AG04449 (cell line): ENCODE measurements at places on chromosomes 13 and 19.

- no peak for DNase-seq
These were observed 201.5 kb downstream of the IRS2 start for GRCh38 chr13:109584844-109585361.

- no peak for DNase-seq
These were observed 1585.4 kb downstream of the EFNB2 start for GRCh38 chr13:104949840-104950740.

GRCh38 chr19:17441241-17442021 is 7.0 kb downstream of the TMEM221 start:
- DNase-seq: no peak

GRCh38 chr13:112245179-112245724 is 130.9 kb upstream of the SPACA7 start:
- DNase-seq: no peak

GRCh38 chr13:42328672-42329071 is 56.7 kb downstream of the AKAP11 start:
- DNase-seq: no peak

GRCh38 chr13:102405499-102406100 is 3.8 kb upstream of the FGF14 start:
- DNase-seq: no peak

DNA sequence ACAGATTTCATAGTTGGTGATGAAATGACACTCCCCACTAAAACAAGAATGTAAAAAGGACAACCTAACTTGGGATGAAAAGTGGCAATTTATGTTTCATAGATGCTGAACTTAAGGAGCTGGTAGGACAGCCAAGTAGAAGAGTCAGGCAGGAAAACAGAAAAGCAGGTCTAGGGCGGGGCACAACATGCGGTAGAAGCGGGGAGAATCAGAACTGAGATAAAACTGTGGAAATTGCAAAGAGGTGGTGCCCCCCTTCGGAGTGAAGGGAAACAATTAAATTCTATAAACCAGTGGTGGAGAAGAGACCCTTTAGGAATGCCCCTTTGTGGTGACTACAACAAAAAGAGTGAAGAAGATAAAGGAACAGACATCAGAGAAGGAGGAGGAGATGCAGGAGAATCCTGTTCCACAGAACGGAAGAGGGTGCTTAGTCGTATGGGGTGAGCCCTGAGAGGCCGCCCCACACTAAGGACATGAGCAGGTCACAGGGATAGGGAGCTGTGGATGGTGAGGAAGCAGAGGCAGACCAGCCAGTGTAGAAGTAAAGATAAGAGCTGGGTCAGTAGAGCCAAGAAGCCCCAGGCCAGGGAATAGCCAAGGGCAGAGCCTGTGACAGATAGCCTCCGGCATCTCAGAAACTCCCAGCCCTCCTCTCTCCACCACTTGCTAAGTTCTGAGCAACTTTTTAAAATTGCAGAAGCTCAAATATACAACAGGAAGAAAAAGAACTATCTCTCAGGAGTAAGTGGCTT is 100.3 kb upstream of the DOCK9 start:
- DNase-seq: no peak

DNA sequence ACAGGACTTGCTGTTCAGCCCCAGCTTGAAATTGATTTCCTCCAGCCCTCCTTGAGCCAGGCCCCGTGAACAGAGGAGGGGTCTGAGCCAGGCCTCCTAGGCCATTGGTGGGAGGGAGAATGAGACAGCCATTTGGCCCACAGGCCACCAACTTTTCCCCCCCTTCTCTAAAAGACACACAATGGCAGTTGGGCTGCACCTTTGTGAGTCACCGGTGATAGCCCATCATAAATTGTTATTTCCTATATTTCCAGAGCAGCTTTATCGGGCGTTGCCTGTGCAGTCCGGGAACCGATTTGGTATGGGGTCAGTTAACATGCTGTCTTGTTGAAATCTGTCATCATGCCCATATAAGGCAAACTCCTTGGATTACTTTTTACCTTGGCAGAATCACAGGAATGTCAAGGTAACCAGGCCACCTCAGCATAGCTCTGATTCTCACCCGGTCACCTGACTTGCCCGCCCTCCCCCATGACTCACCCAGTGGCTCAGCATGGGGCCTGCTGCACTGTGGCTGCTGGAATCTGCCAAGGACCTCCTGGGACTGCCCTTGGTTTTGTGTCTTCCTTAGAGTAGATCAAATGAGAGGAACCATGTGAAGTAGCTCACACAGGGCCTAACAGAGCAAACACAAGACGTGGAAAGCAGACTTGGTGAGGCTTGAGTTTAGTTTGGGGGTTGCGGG is 36.1 kb downstream of the ACTN4 start:
- DNase-seq: no peak

DNA sequence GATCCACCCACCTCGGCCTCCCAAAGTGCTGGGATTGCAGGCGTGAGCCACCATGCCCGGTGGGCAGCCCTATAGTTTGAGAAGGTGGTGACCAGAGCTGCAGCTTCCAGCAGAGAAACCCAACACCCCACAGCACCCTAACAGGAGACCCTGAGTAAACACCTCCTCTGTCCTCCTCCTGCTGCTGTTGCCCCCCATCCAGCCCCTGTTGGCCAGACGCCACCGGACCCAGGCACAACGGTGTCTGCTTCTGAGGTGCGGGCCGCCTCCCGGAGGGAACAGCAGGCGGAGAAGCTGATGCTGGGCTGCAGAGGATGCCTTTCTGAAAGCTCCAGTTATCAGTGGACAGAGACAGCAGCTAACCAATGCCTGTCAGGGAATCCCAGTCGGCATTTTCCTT is 175.5 kb downstream of the COL4A1 start:
- DNase-seq: no peak

DNA sequence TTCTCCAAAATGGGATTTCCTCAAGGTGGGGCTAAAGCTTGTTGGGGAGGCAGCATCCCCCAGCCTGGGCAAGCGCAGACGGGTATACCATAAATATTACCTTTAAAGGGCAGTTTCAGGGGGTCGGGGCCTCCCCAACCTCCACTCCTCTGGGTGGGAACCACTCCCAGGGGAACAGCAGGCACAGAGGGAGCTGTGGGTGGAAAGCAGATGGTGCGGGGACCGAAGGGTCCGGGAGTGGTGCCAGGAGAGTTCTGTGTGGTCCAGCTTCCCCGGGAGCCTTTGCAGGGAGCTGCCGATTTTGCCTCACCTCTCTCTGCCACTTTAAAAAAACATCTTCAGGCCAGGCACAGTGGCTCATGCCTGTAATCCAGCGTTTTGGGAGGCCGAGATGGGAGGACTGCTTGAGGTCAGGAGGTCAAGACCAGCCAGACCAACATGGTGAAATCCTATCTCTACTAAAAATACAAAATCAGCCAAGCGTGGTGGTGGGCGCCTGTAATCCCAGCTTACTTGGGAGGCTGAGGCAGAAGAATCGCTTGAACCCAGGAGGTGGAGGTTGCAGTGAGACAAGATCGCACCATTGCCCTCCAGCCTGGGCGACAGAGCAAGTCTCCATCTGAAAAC is 5.5 kb downstream of the MAST3 start:
- no peak for DNase-seq

- no peak for DNase-seq
These were observed 23.1 kb downstream of the FXYD5 start for GRCh38 chr19:35177377-35178274.

DNA sequence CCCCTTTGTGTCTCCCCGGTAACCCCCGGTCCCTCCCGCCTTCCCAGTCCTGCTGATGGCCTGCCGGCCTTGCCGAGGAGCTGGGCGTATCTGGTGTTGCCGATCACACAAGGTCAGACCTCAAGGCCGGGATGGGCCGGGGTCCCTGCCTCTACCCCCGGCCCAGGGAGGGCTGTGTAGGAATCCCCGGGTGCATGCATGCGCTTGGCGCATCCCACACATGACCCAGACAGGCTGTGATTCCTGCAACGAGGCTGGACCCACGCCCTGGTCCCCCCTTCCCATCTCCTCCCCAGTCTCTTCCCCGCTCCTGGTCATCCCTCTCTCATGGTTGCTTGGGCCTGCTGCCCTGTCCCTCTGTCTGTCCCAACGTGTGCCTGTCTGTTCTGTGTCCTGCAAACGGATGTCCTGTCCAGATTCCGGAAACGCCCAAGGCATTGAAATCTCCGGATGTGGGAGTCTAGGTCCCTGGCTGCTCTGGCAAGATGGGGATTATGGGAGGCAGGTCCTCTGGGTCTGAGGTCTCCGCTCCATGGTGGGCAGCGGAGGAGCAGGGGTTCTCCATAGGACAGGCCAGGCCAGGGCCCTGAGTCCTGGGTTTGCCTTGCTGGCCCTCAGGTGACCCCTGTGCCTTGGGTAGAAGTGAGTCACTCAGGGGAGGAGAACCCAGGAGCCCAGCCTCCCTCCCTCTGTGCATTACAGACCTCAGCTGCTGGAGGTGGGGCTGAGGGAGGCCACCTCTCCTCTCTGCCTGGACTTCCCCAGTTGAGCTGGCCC is 1.6 kb downstream of the PKN1 start:
- DNase-seq: no peak

DNA sequence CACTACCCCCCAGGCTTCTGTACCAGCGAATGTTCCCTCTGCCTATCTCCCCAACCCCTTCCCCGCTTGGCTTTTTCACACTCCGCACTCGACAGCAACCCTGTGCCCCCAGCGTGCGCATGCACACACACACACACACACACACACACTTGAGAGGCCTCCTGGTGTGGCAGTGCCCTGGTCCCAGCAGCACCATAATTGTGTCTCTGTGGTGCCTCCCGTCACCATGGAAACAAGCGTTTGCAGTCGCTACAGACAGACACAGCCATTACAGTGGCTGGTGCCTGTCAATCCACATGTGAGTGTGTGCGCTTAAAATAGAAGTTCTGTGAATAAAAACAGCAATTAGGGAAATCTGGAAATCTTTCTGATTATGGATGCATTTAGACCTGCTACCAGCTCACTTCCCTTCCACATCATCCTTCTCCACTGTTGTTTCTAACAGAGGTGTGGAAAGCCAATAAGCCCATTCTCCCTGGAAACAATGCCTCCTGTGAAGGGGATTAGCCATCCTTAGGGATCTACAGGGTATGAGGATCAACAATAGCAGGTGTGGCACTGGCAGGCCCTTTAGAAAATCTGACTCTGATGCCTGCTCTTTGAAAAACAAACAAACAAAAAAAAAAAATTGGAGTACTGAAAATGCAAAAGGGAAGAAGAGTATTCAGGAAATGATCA is 146.3 kb downstream of the DCLK1 start:
- DNase-seq: no peak
